ENCODE measurements at places on chromosomes 1 and 21. TPM values are rescaled to one million over a fixed set of nuclear protein-coding genes. Genes with fewer than 3 reads are reported as not detected.

Gene FCGR3B
- total RNA-seq: not detected

Gene OR2L3
- total RNA-seq: not detected

Gene GBP1
- 2.6 TPM for total RNA-seq

Gene ETV3L
- not detected for total RNA-seq

Gene SLFNL1
- not detected for total RNA-seq

DNA sequence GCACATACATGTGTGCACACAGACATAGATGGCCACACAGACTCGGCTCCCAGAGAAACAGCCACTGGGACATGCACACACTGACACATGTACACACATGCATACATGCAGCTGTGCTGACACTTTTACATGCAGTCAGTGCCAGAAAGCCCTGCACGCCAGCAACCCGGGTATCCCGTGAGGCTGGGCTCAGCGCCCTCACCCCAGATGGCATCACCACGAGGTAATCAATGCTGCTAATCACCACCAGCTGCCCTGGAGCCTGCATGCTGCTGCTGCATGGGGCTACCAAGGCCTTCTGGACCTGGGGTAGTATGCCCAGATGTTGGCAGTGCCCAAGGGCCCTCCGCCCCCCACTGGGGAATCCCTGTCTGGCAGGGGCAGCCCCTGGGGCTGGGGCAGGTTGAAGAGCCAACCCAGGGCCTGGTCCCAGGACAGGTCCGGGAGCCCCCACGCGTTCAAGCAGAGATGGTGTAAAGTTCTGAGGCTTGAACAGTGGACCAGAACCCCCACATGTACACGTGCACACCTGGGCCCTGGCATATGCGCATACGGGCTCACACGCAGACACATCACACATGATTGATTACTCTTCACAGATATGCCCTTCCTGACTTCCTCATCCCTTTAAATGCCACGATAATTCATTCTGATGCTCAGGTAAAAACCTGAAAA, 2.7 kb upstream of the COL16A1 start:
- DNase-seq: no peak

GRCh38 chr1:227994632-227995300, 12.0 kb upstream of the WNT3A start:
- no peak for DNase-seq

GRCh38 chr1:84319662-84320061, 18.2 kb downstream of the SAMD13 start:
- no peak for DNase-seq

- DNase-seq: no peak
These were observed 23.7 kb upstream of the HFM1 start for GRCh38 chr1:91428182-91428798.

GRCh38 chr1:30816211-30817076, 58.9 kb upstream of the LAPTM5 start:
- no peak for DNase-seq

DNA sequence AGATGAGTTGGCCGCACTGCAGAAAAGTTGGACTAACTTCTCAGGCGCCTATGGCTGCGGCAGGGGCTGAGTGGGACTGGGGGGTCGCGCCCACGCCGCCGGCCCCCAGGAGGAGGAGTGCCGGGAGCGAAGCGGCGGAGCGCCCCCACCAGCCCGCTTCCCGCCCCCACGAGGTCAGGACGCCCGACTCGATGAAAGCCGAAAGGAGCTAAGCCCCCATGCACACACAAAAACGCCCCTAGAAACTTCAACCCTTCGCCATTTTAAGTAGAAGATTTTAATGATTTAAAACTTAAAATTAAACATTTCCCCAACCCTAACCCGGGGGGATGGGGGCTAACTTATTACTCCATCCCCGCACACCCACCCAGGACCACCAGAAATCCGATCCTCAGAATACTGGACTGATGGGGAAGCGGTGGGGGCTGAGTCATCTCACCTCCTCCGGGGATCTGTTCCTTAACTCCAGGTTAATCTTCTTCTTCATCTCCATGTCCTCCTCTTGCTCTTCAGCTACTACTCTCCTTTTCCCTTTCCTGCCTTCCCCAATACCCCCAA, 539 bp downstream of the ANP32E start:
- DNase-seq: no peak

GRCh38 chr1:11882814-11883538, 24.2 kb upstream of the NPPB start:
- DNase-seq: peak; percentile 40

GRCh38 chr1:11729498-11730428, 6.2 kb upstream of the AGTRAP start:
- DNase-seq: peak; percentile 23
